ENCODE measurements at places on chromosomes 1 and 21. TPM values are rescaled to one million over a fixed set of nuclear protein-coding genes. Genes with fewer than 3 reads are reported as not detected.

The CYP4Z1 gene
- not detected for total RNA-seq

The ECM1 gene
- total RNA-seq, result 16.2 TPM

The ERO1B gene
- 3.5 TPM for total RNA-seq

The SPRR3 gene
- total RNA-seq, result not detected

The IFFO2 gene
- 94.8 TPM for total RNA-seq

The CLDN17 gene
- total RNA-seq, result not detected

The FCRLB gene
- total RNA-seq, result 1.1 TPM
